ENCODE measurements at places on chromosomes 1 and 21. TPM values are rescaled to one million over a fixed set of nuclear protein-coding genes. Genes with fewer than 3 reads are reported as not detected.

DNA sequence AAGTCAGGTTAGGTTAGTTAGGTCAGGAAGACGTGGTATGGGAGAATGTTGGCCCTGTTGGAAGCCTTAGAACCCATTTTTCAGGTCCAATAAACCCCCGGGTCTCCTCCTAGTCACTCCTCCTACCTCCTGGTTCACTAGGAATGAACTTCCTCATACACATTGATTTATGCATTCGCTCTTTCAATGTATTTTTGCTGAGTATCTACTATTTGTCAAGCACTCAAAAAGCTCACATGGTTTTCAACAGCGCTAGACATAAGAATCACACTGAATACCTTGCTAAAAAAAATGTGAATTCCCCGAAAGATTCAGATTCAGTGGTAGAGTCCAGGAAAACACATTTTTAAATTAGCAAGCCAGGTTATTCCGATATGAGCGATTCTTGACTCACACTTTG, 85.8 kb upstream of the LRRN2 start:
- no peak for DNase-seq

GRCh38 chr1:182565537-182565936, 23.5 kb downstream of the RNASEL start:
- DNase-seq: no peak

DNA sequence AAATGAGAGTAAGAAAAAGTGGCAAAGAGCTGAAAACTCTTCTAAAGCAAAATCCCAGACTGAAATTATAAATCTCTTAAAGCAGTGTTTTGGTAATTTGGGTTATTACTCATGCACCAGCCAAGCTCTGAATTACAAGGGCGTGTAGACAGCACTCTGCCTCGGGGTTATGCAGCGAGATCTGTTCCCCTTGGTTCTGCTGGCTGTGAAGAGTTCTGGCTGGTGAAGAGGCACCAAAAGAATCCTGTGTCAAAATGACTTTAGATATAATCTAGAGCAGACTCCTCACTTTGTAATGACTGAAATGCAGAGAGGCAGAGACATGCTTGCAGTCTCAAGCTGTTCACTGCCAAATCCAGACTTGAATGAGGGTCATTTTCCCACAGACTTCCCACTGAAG, 461.8 kb upstream of the CXADR start:
- DNase-seq: no peak

DNA sequence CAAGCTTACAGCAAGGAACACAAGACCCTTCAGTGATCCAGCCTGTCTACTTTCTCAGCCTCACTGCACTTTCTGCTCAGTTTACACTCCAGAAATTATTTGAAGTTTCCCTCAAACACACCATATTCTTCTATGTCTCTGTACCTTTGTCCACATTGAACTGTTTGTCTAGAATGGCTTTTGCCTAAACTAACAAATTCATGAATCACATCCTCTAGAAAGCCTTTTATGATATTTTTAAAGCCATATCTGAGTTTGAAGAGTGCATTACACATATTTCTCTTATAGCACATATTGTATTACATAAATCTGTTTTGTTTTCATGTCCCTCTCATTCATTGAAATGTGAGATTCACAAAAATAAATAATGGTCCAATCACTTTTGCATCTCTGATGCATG, 446.0 kb upstream of the ZRANB2 start:
- DNase-seq: no peak

DNA sequence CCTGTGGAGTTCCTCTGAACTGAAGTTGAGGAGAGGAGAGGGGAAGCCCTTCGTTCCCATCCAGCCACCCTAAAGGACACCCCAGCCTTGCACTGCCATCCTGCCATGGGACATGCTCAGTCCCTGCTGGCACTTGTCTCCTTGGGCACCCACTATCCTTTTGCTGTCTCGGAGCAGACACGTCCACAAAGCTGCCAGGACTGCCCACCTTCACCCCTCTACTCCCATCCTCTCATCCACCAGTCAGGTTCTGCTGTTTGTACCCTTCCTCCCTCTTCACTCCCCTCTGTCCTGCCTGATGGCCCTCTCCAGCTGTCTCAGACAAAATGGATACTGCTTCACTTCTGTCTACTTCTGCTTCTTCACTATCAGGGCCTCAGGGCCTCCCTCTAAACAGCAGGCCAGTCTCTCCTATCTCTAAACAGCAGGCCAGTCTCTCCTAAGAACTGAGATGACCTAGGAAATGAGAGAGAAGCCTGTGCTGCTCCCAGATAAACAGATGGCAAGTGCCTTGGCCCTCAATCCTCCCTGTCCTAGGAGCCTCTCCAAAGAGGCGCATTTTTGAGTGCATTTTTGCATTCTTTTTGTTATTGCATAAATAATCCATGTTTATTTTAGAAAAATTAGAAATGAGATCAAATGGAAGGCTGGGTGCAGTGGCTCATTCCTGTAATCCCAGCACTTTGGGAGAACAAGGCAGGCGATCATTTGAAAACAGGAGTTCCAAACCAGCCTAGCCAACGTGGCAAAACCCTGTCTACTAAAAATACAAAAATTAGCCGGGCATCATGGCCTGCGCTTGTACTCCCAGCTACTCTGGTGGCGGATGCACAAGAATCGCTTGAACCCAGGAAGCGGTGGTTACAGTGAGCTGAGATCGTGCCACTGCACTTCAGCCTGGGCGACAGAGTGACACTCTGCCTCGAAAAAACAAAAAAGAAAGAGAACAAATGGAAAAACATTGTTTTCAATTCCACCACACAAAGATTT, 4.4 kb upstream of the PYCR2 start:
- no peak for DNase-seq

DNA sequence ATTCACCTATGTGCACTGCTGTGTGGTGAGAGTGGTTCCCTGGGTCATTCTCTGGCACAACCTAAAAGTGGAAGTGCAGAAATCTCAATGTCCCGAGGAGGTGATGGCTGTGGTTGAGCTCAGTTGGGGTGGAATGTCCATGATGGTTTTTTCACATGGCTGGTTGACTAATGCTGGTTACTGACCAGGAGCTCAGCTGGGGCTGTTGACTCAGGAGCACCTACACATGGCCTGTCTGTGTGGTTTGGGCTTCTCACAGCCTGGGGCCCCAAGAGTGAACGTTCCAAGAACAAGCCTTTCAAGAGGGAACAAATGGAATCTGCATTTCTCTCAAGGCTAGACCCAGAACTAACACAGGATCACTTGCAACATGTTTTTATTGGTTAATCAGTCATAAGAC, 6.4 kb upstream of the KANK4 start:
- no peak for DNase-seq

DNA sequence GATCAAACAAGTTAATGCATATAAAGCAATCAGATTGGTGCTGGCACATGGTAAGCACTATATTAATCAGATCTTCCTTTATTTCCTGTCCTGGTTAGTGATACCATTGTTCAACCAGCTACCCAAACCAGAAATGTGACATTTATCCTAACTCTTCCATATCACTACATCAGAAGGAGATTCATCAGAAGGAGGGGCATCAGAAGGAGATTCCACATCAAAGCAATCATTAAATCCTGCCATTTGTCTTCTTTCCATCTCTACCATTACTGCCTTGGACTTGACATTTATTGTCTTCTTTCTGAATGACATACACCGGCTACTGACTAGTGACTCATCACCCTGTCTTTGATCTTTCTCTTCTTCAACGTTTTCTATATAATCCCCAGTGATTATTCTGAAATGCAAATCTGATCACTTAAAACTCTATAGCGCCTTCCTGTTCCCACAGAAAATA, 75.0 kb downstream of the DNM3 start:
- DNase-seq: no peak

- no peak for DNase-seq
Measured at GRCh38 chr1:164704954-164705353, 146.0 kb downstream of the PBX1 start.

GRCh38 chr1:117235863-117236465, 25.2 kb upstream of the VTCN1 start:
- DNase-seq: no peak

- DNase-seq: no peak
Measured at GRCh38 chr1:3438661-3439180, 15.7 kb upstream of the ARHGEF16 start.

- no peak for DNase-seq
Measured at GRCh38 chr1:168585191-168585590, 8.8 kb downstream of the XCL1 start.

The KCNT2 gene
- polyA plus RNA-seq: 12.5 TPM

The RABGAP1L gene
- polyA plus RNA-seq: 28.0 TPM

The CD55 gene
- polyA plus RNA-seq: 50.5 TPM

The FAM72D gene
- 3.5 TPM for polyA plus RNA-seq
